ENCODE measurements at places on chromosomes 6 and 20.

- no peak for DNase-seq
Measured at GRCh38 chr20:9253006-9253539, 184.2 kb downstream of the PLCB4 start.

GRCh38 chr20:43389839-43390626 lies 67.7 kb upstream of the SRSF6 start:
- DNase-seq, result no peak

DNA sequence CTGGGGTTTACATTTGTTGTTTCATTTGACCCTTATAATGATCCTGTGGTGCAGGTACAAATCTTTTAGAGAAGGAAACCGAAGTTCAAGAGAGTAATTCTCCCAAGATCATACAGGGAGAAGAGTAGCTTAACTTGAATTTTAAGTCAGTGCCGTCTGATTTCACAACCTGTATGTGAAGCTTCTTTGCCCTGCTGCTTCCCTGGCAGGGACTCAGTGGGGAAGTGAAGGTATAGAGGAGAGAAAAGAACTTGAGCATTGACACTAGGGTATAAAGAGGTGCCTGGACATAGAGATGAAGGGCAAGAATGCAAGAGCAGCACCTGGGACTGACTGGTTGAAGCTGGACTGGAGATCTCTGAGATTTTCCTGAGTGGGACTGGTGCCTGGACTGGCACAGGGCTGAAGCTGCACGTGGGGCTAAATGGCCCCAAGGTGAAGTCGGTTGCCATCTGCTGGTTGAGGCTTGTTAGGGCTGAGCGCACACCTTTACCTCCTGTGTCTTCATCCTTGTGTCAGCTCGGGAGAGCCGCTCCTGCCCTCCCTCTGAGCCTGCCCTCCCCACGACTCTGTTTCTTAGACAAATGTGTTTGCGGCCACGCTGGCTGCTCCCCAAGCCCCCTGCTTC lies 41.8 kb downstream of the FARS2 start:
- DNase-seq, result peak; percentile 16

DNA sequence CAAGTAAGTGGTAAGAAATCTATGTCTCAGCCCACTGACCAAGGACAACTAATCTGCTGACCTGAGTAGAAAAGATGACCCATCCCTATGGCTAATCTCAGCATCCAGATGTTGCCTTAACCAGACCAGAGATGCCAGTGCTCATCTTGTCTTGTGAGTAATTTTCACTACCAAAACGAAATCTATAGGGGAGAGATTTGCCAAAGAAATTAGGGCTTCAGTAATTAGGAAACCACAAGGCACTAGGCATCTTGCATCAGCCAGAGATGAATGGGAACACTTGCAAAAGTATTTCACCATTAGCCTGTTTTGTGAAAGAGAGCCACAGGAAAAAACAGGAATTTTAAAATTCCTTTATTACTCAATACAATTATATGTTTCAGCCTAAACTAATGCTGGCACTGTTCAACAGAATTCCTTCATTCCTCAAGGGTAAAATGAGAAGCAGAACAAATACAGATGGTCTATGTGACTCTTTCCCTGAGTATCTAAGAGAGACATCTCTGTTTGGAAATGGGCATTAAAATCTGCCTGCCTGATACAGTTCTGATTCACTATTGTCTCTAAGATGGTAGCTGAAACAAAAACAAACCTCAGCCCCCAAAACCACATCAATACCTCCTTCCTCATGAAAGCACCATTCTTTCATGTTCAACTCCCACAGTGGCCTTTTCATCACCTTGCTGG lies 87.8 kb downstream of the GMDS start:
- DNase-seq, result peak; percentile 92

- DNase-seq, result no peak
Measured at GRCh38 chr6:137102050-137102848, 57.5 kb upstream of the IL20RA start.

DNA sequence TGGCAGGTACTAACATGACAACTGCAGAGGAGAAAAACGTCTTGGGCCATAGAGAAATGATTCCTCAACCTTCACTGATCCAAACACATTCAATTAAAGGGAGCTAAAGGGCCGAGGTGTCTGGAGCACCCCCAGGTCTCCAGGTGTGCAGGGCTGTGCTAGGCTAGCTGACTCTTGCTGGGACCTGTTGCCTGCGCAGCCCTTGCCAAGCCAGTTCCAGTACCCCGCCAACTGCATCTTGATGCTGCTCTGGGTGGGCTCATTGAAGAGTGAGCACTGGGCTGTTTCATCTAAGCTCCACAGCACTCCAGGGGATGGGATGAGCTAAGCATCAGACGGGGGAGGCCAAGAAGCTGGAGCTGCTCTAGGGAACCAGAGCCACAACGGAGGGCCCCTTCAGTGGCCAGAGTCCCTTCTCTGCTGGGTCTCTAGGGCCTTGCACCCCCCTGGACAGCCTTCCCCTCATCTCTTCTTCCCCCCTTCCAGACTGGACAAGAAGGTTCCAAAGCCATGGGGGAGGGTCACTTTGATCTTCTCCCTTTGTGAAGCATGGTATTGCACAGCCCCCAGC lies 15.9 kb downstream of the LEMD2 start:
- DNase-seq, result no peak

DNA sequence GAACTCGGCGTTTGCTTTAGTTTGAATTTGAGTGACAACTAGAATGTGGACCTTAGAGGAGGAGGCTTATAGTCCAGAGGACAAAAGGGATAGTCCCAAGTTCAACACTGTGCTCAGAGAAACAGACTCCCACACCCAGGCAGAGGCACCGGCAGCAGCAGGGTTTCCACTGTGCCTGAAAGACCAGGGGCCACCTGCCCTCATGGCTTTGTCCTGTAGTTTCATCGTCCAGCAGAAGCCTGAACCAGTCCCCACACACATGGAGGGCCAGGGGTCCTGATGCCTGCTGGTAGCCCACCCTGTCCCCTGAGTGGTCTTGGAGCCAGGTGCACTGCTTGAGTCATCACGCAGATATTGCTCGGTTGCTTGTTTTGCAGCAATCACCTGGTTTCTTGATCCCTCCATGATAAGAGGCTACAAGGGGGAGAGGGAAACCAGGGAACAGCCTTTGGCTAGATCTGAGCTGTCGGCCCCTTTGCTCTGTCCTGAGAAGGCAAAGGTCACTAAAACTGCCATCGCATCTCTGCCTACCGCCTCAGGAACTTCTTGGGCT lies 7.2 kb upstream of the ACSS1 start:
- no peak for DNase-seq

DNA sequence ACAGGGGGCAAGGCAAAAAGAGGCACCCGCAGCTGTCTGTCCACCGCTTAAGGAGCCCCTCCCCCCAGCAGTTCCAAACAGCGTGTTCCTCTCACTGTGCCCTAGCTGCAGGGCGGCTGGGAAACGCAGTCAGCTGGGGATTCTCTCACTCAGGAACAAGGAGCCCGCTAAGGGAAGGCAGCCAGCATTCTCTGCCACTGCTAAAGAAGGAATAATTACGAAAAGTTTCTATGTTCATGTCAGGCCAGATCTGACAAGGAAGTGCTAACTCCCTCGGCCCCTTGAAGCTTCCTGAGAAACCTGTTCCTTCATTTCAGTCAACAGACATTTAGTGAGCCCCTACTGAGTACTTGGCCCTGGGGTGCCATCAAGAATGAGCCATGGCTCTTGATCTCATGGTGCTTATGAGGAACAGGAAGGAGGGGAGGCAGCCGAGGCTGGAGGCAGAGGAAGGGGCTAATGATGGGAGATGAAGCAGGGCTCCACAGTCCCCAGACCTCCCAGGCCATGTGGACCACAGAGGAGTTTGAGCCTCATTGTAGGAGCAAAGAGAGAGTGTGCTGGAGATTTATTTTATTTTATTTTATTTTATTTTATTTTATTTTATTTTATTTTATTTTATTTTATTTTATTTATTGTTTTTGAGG lies 101.7 kb upstream of the PMEPA1 start:
- DNase-seq, result no peak

DNA sequence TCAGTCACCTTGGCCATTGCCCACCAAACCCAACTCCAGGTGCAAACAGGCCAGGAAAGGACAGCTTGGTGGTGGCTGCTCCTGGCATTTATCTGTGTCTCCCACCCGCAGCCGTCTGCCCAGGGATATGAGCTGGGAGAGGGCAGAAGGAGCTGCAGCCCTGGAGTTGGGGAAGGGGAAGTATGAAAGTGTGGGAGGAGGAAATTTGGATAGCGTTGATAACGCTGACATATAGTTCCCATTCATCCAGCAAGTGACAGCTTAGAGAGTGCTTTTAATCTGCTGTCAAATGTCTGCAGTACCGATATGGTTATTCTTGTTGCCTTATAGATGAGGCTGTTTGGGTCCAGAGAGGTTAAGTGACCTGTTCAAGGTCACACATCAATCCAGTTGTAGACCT lies 741 bp downstream of the KCNK16 start:
- DNase-seq, result no peak

GRCh38 chr6:88810089-88810488 lies 153.3 kb downstream of the RNGTT start:
- DNase-seq, result no peak

GRCh38 chr6:53347250-53347920 lies 1.4 kb downstream of the ELOVL5 start:
- peak; percentile 60 for DNase-seq

- DNase-seq, result no peak
Measured at GRCh38 chr6:47447722-47448121, 29.9 kb upstream of the CD2AP start.

DNA sequence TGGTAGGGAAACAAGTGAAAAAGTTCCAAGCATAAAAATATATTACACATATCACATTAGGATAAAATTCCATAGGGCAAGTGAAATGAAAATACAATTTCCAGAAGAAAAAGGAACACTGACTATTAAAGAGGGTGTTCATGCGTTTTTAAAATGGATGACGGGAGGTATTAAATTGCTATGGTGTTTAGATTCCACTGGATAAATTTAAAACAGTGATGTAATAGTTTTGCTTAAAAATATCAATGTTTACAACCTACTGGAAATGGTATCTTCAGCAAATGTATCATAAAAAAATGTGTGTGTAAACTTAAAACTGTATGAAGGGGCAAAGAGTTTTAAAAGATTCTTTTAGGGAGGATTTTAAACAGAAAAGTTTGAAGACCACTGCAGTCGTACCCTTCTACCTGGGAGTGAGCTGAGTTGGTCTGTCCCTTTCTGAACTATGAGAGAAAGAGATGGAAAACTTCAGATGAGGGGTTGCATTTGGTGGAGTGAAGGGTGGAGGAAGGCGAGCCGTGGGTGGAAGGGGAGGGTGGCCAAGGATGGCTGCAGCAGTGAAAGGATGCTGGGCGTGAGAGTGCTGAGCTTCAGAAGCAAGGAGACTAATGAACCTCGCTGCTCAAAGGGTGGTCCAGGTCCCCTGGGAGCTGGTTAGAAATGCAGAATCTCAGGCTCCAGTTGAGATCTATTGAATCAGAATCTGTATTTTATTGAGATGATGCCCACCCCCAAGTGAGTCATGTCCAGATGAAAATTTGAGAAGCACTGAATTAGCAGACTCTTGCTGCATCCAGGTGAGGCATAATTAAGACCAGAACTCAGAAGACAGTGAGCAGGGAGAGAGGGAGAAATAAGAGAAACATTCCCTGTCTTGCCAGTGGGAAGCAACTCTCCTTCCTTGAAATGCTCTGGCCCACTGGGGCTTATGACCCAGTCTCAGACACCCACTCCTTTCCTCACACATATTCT lies 54.5 kb upstream of the MRPS10 start:
- no peak for DNase-seq

- DNase-seq, result no peak
Measured at GRCh38 chr20:14792915-14793314, 455.5 kb upstream of the FLRT3 start.

DNA sequence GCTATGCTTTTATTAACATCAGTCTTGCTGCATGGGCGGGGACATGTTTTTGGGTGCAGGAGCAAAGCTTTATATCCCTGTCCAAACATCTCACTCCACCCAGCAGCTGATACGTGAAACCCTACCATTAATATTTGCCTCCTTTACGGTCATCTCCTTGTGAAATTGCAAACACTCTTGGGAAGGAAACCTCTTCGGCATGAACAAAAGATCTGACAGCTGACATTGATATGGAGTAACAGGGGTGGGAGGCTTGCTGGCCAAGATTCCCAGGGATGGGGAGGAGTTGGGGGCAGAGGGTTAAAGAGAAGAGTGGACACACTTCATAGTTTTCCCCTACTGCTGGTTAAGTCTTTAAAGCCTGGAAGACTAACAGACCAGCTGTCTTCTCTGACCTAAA lies 22.2 kb upstream of the VEGFA start:
- DNase-seq, result no peak

DNA sequence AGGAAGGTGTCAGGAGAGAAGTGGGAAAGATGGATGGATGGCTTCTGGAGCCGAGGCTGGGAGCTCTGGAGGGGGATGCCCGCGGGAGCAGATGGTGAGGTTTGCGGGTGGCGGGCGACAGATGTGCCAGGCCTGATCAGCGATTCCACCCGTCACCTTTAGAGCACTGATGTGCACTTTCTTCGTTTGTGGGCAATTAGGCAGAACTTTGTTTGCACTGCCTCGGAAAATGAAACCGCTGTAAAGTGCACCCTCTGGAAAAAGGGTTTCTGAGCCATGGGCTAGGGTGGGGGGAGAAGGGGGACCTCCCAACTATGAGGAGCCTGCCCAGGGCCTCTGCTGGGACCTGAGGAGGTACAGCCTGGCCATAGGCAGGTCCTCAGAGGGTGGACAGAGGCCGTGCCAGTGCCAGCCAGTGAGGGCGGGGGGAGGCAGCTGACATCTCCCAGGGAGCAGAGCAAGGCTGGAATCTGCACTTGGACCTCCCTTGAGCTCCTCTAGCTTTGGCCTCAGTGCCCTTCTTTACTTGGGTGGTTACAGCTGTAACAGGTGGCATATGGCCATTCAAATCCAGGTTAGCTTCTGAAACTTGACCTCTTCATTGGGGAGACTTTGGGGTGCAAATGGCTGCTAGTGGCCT lies 58.7 kb downstream of the CD40 start:
- no peak for DNase-seq

- DNase-seq, result peak; percentile 71
Measured at GRCh38 chr6:85865420-85866369, 223.0 kb upstream of the SYNCRIP start.

- no peak for DNase-seq
Measured at GRCh38 chr20:11918391-11918845, 725 bp downstream of the BTBD3 start.

DNA sequence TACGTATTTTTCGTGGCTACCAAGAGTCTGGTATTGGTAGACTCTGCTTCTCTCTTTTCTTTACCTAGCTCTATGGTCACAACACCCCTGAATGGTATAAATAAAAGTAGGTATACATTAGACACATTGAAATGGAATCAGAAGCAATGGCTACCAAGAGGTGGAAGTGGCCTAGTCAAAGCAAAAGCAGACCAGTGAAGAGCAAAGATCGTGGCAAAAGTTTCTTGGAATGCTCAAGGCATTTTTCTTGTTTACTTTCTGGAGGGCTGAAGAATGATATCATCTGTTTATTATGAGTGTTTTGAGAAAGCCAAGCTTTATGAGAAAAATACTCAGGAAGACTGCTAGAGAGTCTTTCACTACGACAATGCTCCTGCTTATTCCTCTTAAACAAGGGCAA lies 28.6 kb upstream of the MOCS1 start:
- peak; percentile 68 for DNase-seq

Data from adipocyte (in vitro differentiated cells).